ENCODE measurements at places on chromosomes 13 and 19.

DNA sequence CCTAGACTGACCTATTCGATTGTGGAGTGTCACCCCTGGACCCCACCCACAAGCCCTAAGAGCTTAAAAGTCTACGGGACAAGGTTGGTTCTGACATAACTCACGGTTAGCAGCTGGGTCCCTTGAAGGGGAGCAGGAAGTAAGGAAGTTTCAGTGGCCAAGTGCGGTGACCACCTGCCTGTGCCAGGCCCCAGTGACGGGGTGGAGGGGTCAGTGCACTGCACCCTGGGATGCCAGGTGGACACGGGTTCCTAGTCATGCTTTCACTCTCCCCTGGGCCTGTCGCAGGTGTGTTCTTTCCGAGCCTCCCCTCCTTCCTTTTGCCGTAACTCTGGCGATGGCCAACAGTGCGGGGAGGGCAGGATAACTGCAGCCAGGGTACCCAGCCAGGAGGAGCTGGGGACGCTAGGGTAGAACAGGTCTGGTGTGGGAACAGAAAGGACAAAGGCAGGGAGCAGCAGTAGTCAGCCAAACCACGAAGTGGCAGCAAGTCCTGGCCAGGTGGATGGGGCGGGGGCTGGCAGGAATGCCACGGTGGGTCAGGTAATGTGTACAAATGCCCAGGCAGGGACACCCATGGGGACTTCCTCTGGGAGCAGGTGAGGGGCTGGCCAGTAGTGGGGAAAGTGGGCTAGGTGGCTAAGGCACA is 58.3 kb downstream of the RGCC start:
- no peak for DNase-seq

DNA sequence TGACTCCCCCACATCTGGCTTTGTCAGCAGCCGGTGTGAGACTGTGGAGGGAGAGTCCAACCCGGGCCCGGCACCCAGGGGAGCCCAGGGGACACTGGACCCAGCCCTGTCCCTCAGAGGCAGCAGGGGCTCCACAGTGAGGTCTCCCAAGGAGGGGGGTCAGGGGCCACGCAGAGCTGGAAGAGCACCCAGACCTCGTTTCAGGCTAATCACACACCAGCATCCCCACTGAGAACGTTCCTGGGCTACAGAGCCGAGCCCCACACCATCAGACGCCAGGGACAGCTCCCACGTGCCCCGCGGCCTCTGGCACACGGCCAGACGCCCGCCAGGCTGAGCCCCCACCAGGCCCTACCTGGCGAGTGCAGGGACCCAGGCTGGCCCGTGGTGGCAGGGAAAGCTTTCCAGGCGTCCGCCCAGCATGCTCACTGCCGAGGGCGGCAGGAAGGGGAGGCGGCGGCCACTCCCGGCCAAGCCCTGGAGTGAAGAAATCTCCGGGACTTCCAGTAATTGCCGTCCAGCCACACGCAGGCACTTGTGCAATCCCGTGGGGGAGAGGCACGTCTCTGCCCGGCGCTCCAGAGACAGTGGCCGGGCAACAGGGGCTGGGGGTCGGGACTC is 19.2 kb downstream of the SBNO2 start:
- peak; percentile 90 for DNase-seq

- DNase-seq = no peak
These were observed 295.9 kb downstream of the SUCLA2 start for GRCh38 chr13:47705185-47705584.

GRCh38 chr19:13031917-13032623 is 36.8 kb downstream of the NFIX start:
- DNase-seq = peak; percentile 51

DNA sequence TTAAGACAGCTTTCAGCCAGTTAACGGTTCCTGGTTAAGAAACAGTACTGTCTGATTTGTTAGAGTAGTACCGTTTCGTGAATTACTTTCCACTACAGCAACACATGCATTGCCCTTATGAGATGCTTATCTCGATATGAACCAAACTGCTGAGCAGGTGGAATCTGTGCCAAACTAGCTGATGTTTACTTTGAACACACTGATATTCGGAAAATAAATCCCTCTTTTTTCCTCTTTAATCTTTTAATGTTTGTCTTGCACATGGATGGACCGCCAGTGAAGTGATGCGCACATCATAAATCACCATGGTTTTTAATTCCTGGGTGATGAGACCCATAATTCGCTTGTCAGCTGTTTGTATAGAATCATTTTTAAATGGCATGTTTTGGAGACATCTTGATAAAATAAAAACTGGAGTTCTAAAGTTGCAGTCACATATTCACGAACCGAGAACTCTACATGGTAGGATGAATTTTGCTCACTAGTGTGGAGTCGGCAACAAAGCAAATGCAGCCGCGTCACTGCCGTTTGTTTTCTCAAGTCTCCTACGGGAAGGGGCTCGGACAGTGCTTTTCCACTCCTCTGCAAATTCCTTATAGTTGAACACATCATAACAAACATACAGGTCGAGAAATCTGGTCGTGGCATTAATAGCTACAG is 1.1 kb downstream of the GJA3 start:
- no peak for DNase-seq

- no peak for DNase-seq
These were observed 78.2 kb downstream of the C13orf42 start for GRCh38 chr13:51032831-51033230.

GRCh38 chr19:14677464-14677863 is 2.8 kb upstream of the ADGRE3 start:
- no peak for DNase-seq

- no peak for DNase-seq
These were observed 45.3 kb downstream of the RGCC start for GRCh38 chr13:41502673-41503072.

DNA sequence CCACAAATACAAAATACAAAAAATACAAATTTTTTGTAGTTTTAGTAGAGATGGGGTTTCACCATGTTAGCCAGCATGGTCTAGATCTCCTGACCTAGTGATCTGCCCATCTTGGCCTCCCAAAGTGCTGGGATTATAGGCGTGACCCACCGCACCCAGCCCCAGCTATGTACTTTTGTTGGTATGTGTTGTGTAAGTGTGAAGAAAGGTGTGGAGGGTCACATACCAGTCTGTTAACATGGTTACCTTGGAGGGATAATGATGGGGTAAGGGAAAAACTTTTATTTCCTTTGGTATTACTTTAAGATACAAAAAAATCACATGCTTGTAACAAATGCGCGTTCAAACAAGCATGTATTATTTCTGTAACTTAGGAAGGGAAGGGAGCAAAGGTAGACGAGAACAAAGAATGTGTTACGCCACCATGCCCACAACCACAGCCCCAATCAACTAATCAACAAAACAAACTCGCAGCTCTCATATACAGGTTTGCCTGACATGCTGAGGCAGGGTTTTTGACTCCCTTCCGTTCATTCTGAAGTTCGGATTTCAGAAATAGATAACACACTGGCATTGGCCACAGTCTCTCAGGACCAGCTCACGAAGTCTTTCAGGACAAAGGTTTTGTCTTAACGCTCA is 13.5 kb upstream of the VWA8 start:
- DNase-seq = no peak

DNA sequence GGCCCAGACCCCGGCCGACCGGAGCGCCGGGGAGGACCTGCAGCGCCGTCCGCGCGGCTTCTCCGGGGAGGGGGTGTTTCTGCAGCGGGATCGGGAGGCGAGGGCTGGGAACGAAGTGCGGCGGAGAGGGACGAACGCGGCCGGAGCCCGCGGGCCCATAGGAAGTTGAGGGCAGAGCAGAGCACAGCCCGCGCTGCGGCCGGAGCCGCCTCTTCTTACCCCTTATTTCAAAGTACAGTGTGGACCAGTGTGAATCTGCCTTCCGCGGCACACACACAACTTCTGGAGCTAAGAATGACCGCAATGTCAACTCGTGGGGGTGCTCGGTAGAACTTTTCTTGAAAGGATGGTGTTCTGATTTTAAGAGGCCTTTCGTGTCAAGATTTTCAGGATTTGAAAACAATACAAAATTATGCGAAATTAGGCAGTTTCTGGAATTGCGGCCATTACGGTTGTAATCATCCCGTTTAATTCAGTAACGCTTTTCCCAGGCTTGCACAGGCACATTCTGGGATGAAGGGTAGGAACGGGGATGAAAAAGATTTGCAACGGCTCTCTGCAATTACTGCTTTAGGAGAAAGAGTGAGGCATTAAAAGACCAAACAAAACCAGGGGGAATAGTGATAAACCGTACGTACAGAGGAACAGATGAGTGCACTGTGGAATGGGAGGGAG is 821 bp downstream of the TDRD3 start:
- peak; percentile 86 for DNase-seq

DNA sequence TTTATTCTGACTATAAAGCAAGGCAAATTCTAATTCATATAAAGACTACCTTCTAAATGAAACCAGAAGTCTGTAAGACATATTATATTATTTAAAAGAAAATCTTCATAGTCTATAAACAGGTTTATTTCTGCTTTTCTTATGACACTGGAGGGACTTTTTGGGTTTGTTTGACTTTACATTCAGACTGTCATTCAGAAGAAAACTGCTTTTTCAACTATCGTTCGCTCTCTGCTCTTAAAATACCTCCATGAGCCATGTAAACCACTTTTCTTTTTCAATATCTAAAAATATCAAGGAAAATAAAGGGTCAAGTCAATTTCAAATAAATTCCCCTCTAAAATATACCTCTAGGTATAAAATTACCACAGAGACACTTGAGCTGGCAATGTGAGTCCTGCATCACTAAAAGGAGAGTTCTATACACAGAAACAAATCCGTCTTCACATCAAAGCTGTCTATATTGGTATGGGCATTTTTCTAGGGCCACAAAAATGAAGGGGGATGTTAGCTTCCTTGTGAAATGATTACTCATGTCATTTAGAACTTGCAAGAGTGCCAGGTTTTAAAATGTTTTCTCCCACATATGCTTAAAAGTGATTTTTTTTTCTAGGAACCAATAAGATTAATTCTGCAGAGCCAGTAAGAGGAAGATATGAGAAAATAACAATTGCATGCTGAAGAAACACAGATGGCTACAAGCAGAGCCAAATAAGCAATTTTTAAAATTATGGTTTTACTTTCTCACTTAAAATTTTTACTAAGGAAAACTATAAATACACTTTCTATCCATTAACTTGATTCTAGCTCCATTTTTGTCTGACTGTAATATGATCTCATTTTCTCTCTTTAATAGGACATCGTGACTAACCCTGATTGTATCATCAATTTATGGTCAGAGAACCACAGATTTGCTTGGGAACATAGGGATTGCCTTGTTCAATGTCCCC is 181.8 kb downstream of the TBC1D4 start:
- no peak for DNase-seq

GRCh38 chr13:61770681-61771080 is 355.0 kb upstream of the PCDH20 start:
- no peak for DNase-seq

DNA sequence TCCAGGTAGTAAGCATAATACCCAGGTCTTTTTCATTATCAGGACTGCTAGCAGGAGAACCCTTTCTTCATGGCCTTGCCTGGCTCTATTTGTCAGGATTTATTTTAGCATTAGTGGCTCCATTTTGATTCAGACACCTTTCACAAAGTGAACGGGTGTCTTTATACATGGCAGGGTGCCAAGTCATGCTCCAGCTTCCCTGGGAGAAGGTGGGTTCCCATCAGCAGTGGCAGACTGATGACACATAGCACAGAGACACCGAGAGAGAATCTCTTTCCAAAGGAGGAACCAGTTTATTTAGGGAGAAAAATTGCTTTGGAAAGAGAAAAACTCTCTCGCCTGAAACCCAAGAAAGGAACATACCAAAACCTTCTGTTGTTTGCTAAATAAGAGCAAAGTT is 135.3 kb upstream of the TMTC4 start:
- DNase-seq = no peak

GRCh38 chr13:82687884-82688283 is 1194.4 kb downstream of the SLITRK1 start:
- DNase-seq = no peak

DNA sequence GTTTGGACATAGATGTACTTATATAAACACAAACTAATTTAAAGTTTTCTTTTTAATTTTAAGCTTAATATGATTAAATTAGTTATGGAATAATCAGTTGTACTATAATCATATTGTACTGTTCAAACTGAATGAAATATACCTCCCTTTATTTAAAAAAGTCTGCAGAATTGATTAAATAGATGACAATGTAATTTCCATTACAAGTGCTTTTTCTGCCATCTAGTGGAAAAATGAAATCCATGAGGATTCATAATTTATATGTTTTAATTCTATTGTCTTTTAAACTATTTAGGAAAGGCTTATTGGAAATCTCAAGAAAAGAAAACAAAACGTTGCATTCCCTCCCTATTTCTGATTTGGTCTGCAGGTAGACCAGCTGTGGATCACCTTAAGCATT is 30.9 kb downstream of the MZT1 start:
- DNase-seq = no peak

GRCh38 chr19:50300814-50301606 is 28.2 kb downstream of the KCNC3 start:
- DNase-seq = no peak

- DNase-seq = no peak
These were observed 1.7 kb downstream of the ATP12A start for GRCh38 chr13:24681930-24682329.

Data from heart left ventricle (tissue), 16 donors.